NCI-H1092 (cell line): ENCODE measurements at places on chromosomes 6 and 20.

DNA sequence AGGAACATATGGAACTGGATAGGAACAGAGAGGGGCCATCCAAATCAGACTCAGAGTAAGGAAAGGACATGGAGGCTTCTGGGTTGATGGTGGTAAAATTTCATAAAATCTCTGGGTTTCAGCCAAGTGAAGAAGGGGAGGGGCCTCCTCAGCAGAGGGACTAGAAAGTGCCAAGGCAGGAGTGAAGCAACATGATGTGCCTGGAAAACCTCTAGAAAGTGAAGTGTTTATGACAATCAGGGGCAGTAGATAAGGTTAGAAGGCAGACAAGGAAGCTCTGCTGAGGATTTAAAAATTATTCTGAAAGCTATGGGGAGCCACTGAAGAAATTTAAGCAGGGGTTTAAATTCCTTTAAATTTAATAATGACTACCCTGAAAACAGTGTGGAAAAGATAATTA lies 126.0 kb upstream of the TENT5A start:
- no peak for DNase-seq

DNA sequence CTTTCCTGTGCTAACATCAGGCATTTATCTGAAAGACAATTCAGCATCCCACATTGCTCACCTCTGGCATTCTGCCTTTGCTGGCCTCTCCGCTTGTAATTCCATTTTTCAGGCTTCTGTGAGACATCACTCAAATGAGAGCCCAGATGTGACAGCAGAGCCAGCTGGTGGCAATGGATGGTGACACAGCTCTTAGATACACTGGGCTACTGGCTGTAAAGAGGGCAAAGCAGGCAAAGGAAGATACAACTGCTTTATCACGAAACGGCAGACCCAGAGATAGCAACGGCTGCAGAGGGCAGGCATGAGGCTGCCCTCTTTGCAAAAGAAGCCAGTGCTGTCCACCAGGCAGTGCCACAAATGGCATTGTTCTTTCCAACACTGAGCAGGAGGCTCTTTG lies 329.8 kb downstream of the KIF16B start:
- DNase-seq = no peak

- DNase-seq = no peak
These were observed 118.9 kb downstream of the ARMC2 start for GRCh38 chr6:108966855-108967755.

DNA sequence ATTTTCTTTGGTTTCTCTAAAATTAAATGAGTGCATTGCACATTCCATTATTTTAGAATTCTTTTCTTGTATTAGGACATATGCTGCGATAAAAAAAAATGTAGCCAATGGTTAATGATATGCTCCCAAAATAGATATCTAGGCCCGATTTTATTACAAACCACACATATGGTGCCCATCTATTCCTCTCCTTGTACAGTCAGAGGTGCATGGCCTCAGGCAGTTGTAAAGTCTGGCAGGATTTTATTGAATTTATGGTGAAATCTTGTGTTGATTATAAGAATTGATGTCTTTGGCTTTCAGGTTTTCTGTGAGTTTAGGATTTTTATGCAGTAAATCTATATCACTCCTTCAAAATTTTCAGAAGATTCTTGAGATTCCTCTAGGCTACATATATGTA lies 192.2 kb downstream of the RFPL4B start:
- no peak for DNase-seq

GRCh38 chr6:79188885-79189480 lies 45.5 kb downstream of the HMGN3 start:
- DNase-seq = no peak

DNA sequence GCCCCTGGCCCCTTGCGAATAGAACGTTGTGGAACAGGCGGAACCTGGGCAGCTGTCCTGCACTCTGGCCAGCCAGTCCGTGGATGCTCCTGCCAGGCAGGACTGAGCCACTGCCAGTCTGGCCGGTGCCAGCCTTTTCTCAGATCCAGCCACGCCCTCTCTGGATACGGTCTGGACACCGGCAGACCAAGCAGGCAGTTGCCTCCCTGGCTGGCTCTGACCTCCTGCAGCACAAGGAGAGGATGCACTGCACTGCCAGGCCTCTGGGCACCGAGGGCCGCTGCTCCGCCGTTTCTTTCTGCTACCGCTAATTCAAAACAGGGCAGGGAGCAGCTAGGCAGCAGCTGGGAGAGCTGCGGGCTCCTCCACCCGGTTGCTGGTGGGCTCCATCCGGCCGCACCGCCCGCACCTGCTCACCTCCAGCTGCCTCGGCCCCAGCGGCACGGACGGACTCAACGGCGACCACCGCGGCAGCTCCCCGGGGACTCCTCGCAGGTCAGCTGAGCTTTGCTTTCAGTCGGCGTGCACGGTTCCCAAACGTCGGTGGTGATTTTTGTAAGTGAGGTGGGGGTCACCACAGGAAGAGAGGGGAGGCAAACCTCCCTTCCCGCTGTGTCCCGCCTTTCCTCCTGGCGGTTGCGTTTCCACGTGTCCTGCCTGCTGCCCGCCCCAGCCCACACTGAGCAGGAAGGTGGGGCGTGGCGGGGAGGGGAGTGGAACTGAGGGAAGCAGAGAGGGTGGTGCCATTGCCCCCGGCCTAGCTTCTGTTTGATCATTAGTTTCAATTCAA lies 30.3 kb upstream of the AFDN start:
- no peak for DNase-seq
